Common myeloid progenitor, CD34-positive (primary cell): ENCODE measurements at places on chromosomes 6 and 20.

GRCh38 chr6:167660424-167660823 is 166.3 kb upstream of the AFDN start:
- no peak for DNase-seq

- DNase-seq = no peak
Measured at GRCh38 chr20:2986466-2986865, 57.0 kb upstream of the GNRH2 start.

GRCh38 chr6:127300411-127300810 is 33.7 kb downstream of the RNF146 start:
- no peak for DNase-seq

GRCh38 chr6:14646371-14646770 is 528.8 kb downstream of the CD83 start:
- no peak for DNase-seq

- DNase-seq = no peak
Measured at GRCh38 chr6:23456396-23456795, 669.6 kb upstream of the NRSN1 start.

DNA sequence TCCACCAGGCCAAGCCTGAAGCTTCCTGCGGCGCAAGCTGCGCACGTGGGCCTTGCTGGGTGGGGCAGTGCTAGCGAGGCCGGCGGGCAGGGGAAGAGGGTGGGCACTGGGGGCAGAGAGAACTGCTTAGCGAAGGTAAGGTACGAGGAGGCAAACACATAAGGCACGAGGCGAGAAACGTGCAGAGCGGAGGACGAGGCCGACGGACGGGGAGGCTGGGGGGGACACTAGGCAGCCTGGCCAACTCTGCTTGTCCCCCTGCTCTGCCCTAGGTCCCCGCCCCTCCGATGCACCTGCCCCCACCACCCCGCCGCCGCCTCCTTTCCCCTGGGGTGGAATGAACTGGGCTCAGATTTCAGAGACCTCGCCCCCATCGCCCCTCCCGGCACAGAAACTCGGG is 2.1 kb downstream of the HLA-DQB1 start:
- no peak for DNase-seq

GRCh38 chr6:131431718-131432117 is 141.3 kb upstream of the ARG1 start:
- DNase-seq = no peak

- DNase-seq = peak; percentile 55
Measured at GRCh38 chr20:63183422-63184146, 32.3 kb downstream of the YTHDF1 start.

DNA sequence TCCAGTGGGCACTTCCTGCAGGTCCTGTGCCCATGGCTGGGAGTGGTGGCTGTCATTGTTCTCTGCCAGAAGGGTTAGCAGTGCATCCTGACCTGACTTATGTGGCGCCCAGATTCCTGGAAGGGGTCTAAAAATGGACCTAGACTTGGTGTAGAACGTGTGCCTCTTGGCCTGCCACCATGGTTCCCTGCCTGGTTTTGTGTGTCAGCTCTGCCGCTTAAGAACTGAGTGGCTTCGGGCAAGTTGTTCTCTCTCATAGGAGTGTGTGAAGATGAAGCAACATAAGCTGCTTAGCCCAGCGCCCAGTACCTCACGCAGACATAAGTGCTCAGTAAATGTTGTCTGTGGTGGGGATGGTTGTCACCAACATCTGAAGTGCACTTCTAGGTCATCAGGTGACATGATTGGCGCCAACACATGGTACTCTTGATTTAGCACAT is 52.1 kb downstream of the PTPN1 start:
- DNase-seq = no peak

DNA sequence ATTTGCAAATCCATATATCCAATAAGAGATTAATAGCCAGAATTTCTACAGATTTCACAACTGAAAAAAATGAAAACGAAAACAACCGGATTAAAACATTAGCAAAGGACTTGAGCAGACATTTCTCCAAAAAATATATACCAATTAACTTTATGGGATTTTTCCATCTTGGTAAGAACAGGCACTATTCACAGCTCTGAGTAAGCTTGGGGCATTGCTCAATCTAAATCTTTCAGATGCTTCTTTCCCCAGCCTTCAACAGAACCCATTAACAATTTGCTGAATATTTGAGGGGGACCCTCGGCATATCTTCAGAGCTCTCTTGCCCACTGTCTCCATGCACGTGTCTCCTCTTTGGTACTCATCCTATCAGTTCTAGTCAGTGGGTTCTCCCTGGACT is 111.7 kb upstream of the CD93 start:
- no peak for DNase-seq

DNA sequence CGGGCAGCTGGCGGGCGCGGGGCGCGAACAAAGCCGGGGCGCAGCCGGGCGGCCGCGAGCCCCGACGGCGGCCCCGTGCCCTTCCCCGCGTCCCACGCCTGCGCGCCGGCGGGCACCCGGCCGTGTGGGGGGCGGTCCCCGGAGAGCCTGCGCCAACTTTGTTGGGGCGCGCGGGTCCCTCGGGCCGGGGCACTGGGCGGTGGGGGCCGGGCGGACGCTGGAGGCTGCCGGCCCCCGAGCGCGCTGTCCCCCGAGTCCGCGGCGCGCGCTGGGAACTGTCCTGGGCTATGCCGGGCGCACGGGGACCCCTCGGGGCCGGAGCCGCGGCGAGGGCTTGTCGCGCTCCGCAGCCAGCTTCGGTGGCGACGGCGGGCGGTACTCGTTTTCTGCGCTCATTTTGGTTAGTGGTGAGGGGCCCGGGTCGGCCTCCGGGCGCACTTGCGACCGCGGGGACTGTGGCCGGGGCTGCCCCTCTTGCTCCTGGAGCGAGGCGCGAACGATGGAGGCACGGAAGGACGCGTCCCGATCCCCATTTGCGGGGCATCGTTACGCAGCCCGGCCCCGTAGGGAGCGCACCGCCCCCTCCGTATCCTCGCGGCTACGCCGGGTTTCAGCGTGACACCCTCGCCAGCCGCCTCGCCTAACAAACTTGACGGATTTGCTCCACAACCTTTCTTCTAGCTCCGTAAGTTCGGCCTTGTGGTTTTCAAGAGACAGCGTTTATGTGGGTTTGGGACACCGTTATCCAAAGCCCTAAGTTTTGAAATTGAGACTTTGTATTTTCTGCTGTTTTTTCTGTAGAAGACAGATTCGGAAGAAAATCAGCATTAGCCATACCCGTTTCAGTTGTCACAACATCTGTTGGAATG is 622 bp downstream of the SS18L1 start:
- peak; percentile 58 for DNase-seq

- peak; percentile 25 for DNase-seq
Measured at GRCh38 chr20:588932-589672, 21.0 kb downstream of the TCF15 start.

- DNase-seq = no peak
Measured at GRCh38 chr6:137787016-137787415, 80.0 kb upstream of the TNFAIP3 start.

DNA sequence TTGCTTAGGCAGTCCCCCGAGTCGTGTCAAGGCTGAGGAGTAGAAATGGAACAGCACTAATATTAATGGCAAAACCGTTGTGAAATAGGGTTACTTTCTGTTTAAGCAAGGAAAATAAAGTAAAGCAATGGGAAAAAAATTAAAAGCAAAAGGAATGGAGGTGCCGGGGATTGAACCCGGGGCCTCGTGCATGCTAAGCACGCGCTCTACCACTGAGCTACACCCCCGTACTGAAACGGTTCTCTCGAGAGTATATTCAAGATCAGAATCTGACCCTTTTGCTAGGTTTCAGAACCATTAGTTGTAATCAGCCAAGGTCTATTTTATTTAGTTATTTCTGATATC is 85.5 kb downstream of the TRIM27 start:
- peak; percentile 92 for DNase-seq

- peak; percentile 37 for DNase-seq
Measured at GRCh38 chr6:13217206-13217905, 111.0 kb downstream of the TBC1D7 start.

DNA sequence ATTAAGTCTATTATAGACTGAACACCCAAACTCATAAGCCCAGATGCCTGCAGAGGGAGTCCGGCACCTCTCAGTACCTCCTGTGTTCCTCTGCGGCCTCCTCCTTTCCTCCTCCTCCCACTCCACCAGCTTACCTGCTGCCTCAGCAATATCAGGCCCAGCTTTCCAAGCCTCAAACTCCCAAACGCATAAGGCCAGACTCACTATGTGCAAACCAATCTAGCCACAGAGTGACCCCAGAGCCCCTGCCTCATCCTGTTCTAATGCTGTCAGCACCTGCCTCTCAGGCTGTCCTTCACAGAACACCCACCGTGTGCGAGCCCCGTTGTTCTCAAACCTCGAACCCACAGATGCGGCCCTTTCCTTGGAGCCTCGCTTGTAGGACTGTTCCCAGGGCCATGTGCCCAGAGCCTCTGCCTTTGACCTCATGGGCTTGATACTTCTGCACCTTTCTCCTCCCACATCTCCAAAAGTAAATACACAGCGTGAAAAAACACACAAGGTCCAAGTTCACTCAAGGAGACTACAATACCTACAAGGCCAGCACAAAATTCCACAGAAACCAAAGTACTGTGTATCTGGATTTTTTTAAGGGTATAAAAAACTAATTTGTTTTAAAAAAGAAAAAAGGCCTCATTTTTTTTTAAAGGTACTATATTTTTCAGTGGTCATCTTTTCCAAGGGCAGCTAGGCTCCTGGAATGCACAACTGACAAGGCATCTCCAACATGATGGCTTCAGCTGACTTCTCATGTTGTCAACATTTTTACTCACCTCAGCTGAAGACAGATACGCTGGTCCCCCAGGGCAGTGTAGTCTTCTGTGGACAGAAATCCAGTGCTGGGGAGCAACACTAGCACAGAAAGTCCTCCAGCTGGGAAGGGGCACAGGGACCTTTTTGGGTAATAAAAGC is 52.3 kb downstream of the ABHD12 start:
- DNase-seq = no peak
